Esophagus mucosa (tissue), 1 donor: ENCODE measurements at places on chromosomes 5 and 9.

GRCh38 chr9:89714321-89714720 lies 109.5 kb downstream of the GADD45G start:
- ATAC-seq = peak; percentile 58

DNA sequence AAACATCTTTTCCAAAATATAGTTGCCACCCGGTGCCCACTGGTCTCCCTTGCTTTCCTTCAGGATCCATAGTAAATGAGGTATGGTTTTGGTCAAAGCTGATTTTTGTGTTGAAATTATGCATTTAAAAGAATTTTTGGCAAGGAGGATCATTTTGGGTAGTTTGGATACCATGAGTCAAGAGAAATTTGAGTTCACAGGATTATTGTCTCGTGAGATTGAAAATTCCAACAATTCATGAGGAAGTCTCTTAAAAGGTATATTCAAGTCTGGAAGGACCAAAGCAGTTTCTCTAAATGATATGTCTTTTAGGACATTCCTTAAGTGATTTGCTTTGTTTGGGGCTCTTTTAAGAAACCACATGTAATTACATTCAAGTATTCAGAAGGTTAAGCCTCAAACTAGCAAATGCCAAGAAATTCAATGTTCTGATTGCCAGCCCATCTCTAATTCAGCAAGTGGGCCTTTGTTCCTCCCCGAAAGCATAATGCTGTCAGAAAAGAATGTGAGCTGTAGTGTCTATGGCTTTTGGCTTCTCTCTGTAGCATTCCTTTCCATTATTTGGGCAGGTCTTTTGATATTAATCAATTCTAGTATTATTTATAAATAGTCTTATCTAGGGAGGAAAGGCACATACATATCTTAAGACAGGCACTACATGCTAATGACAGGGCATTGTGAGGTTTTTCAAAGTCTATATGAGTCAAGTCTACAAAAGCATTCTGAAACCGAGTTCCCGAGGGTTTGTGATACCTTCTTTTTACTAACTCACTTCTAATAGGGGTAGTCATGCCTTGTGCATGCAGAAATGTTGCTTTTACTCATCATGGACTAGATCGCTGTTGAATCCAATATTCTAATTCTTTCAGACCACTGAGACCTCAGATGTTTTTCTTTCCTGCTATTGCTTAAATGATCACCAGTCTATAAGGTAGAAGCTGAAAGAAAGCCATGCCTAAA lies 453.9 kb downstream of the ENC1 start:
- no peak for ATAC-seq

DNA sequence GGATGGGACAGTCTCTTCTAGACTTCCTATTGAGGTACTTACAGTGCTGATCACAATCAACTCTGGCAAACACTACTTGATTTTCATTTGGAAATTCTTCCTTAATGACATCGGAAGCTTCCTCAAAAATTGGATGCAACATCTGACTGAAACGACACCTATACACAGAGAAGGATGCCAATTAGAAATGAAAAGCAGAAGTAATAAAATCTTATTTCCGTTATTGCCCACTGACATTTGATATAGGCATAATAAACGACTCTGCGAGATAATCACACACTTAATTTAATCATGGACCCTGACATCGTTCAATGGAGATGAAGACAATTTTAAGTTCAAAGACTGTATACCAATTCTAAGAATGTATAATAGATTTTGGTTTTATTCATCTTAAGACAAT lies 46.4 kb downstream of the ERP44 start:
- no peak for ATAC-seq

DNA sequence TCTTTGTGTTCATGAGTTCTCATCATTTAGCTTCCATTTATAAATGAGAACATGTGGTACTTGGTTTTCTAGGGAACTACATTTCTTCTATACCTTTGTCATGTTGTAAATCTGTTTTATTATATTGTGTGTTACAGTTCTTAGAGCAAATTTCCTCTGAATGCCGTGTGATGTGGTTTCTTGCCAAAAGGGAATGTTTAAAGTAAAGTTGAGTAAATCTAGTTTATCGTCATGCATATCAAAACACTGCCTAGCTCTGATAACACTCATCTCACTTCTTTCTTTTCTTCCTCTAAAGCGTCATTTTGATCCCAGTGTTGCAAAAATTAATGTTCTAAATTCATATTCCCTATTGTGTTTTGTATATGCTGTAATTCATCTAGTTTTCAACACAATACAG lies 295.4 kb upstream of the HAPLN1 start:
- ATAC-seq = no peak

GRCh38 chr5:19891658-19892057 lies 96.3 kb downstream of the CDH18 start:
- ATAC-seq = no peak

- ATAC-seq = no peak
These were observed 34.8 kb upstream of the SHC3 start for GRCh38 chr9:89213396-89213880.

DNA sequence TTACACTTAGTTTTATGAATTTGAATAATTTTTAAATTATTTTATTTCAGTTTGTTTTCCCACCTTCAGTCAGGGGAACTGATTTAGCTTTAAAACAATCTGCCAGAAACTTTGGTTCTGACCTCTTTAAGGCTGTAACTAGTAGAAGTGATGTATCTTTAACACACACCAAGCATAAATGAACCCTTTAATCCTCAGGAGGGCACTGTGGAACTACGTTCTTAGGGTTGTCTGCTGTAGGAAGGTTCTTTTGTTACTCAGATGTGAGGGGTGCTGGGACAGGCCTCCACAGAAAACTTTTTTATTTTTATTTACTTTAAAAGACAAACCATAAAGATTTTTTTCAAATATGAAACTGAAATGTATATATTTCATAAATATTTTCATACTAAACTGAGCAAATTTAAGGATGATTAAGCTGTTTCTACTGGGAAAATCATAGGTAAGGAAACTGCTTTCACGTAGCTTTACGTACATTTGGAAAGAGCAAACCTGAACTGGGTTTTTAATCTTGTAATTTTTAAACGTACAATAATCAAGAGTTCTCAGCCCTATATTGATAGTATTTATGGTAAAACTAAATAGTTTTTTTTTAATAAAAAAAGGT lies 5.3 kb downstream of the KLF4 start:
- no peak for ATAC-seq

DNA sequence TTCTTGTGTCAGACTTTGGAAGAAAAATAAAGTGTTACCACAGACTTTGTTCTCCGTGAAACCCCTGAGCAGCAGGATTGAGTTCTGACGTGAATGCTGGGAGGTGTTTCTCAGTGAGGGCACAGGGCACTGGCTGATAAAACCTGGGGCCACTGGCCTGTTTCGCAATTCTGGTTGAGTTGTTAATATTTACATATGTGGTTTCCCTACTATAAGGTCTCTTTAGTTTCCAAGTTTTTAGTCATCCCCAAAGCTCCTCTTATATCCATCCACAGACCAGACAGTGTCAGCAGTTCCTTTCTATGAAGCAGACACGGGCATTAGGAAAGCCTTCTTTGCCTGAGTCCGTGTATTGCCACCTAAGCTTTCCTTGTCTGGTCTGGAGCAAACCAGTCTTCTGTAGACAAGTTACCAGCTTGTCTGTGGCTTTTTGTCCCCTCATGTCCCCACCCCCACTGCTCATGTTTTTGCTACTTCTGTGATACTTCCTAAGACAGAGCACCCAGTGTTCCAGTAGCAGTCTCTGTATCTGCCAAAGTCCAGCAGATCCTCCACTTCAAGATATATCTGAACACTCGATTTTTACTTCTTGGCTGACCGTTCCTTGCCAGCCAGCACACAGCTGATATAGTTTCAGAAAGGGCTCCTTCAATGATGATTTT lies 42.0 kb downstream of the ACO1 start:
- ATAC-seq = no peak

- ATAC-seq = no peak
These were observed 195.2 kb downstream of the PTTG1 start for GRCh38 chr5:160616712-160617497.

DNA sequence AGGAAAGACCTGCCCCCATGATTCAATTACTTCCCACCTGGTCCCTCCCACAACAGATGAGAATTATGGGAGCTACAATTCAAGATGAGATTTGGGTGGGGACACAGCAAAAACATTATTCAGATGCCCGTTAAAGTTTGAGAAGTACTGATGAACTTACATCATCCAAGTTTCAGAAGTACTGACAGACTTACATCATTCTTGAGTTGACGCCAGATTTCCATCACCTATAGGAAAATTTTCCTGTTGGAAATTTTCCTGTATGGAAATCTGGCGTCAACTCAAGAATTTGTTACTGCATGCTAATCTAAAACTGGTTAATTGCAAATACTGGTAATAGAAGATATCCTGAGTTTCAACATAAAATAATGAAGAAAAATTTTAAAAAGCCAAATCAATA lies 975.9 kb downstream of the MAT2B start:
- ATAC-seq = no peak

DNA sequence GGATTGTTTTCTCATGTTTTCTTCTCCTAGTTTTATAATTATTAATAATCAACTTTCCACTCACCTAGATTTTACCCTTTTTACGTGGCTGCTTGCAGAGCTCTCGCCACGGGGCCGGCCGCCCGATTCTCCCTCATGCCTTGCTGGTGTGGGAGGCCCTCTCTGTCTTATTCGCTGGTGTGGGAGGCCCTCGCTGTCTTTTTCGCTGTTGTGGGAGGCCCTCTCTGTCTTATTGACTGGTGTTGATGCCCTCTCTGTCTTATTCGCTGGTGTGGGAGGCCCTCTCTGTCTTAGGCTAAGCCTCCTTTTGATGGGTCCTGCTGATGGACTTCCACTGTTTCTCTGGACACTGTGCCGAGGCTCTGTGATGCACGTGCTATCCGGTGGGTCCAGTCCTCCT lies 161.3 kb upstream of the IRX2 start:
- no peak for ATAC-seq

DNA sequence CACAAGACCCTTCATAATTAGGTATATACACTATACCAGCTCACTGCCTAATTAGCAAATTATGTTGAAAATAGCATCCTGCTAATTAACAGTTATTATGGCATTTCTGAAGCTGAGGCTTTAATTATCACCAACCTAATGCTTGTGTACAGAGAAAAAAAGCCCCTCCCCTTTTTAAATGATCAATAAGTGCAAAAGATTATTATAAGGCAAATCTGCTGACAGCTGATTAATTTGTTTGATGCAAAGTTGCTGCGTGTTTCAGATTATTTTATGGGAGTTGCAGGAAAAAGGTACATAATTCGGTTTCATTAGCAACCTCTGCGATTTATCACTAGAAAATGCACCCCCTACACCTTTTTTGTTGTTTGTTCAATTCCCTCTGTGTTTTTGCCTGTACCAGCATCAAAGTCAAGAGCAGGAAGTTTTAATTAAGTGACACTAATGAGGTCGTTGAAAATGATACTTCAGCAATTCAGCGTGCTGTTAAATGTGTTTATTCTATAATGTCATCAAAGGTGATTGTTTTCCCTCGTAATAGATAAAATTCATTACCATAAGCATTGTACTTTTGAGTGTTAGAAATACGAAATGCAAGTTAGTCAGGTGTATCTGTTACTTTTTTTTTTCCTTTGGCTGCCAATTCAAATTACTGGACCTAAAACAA lies 170.0 kb downstream of the EBF1 start:
- ATAC-seq = no peak

DNA sequence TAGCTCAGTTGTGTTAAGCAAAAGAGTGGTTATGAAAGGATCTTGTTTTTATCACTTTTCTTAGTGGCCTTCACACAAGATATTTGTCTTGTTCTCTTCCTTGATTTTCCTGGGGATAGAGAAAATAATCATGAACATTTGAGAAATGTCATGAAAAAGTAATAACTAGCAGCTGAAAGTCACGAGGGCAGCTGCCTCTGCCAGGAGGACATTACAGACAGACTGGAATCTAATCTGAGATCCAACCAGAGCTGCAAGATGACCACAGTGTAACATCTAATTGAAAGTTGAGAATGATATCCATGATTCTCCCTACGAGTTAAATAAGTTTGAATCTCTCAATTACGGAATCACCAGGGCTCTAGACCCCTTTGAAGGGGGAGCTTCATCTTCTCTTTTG lies 274.9 kb downstream of the ARHGAP26 start:
- ATAC-seq = no peak

GRCh38 chr5:166992108-166992507 lies 1299.3 kb upstream of the WWC1 start:
- no peak for ATAC-seq

GRCh38 chr5:6914347-6914746 lies 201.1 kb downstream of the TENT4A start:
- no peak for ATAC-seq

DNA sequence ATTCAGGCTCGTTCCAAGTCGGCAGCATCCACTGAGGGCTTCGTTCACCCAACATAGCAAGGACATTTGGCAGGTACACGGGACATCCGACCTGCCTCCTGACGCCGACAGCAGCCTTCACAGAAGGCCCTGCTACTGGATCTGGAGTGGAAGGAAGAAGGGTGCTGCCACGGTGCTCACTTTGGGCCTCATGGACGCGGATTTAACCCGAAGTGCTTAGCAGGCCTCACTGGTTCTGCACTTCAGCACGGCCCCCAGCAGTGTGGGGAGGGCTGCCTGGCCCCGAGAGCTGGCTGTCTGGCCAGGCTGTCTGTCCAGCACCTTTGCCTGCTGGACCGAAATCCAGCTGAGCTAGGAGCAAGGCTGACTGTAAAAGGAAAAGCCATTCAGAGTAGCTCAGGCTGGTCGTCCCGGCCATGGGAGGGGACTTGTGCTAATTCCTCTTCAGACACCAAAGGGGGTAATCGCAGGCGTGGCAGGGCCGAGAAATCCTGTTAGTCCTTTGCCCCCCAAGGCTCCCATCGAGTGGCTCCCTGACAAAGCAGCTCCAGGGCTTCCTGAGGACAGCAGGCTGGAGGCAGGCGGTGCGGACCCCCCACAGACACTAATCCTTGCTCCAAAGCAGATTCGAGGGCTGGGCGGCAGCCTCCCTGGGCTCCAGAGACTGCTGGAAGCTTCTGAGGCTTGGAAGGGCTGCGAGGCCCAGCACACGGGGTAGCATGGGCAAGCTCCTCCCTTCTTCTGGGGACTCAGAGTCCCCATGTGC lies 11.1 kb upstream of the RXRA start:
- no peak for ATAC-seq

DNA sequence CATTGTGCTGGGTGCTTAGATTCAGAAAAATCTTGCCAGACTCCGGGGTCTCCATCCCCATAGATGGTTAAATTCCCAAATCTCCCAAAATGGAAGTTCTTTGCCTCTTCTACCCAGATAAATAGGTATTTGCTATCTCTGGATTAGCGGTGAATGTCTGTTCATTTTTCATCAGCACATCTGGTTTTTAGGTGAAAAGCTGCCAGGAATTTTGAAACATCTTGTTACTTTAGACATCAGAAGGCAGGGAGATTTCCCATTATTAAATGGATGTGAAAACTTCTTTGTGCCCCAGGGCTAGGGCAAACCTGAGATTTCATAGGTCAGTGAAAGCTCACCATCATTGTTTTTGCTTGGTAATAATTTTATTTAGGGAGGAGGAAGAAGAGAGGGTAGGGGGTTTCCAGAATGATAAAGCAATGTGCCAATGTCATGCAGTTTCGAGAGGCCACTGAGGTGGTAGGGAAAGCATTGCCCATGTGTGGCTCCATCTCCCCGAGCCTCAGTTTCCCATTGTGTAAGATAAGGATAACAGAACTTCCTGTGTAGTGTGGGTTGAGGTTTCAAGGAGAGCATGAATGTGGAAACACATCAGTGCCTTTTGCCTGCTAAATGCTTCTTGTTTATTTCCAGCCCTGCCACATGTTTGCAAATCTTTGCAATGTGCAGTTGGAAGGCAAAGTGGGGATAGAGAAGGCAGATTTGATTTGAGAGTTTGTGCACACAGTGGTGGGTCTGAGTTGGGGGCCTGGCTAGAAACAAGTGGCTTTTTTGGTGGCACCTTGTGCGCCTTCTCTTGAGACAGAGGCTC lies 147.2 kb upstream of the KLF4 start:
- no peak for ATAC-seq

- no peak for ATAC-seq
These were observed 179.1 kb upstream of the GNA14 start for GRCh38 chr9:77827104-77827784.
